ENCODE measurements at places on chromosomes 5 and 9.
A peak's percentile ranks its signal among the peaks of the same experiment; 100 is the strongest.

- peak; percentile 67 for DNase-seq
Measured at GRCh38 chr5:117205894-117206293, 631.3 kb upstream of the SEMA6A start.

DNA sequence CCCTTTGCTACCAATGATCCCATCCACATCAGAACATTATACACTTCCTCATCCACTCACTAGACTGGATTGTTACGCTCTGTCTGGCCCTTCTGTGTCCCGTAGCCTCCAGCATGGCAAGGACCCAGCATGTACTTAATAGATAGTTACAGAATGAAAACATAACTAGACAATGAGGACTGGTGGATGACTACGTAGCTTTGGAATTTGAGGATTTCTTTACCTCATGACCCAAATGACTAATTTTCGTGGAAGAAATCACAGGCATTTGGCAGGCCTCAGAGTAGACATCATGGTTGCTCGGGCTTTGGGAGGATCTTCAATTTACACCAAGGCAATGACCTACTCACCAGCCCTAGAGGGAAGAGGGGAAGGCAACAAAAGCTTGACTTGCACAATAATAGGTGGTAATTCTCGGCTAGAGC is 299.8 kb downstream of the TLE1 start:
- DNase-seq: no peak

GRCh38 chr5:34005211-34005610 is 2.6 kb downstream of the AMACR start:
- DNase-seq: no peak

DNA sequence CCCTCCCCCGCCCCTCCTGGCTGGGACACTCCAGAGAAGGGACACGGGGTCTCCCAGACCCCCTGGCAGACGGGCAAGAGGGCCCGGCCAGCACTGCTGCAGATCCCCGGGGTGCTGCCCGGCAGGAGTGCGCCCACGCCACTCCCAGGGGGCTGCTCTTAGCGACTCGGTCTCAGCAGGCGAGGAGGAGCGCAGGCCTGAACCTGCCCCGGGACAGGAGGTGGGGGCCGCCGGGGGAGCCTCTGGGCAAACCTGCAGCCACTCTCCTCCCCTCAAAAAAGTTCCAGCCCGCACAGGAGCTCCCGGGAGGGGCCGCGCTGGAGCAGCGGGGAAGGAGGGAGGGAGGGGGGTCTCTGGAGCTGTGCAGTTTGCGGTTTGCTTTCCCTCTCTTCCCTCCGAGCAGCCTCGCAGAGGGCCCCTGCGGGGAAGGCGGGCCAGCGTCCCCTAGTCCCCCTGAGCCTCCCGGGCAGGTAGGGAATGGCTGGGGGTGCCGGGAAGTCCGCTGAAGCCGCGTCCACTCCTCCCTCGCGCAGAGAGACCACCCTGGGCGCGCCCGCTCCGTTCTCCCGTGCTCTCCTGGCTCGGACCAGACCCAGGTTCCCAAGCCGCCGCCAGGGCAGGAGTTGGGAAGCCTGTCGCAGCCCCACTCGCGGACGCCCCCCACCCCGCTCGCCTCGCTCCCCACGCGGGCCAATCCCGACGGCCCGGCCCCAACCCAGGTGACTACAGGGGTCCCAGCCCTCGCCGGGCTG is 44.2 kb downstream of the NACC2 start:
- peak; percentile 82 for DNase-seq

DNA sequence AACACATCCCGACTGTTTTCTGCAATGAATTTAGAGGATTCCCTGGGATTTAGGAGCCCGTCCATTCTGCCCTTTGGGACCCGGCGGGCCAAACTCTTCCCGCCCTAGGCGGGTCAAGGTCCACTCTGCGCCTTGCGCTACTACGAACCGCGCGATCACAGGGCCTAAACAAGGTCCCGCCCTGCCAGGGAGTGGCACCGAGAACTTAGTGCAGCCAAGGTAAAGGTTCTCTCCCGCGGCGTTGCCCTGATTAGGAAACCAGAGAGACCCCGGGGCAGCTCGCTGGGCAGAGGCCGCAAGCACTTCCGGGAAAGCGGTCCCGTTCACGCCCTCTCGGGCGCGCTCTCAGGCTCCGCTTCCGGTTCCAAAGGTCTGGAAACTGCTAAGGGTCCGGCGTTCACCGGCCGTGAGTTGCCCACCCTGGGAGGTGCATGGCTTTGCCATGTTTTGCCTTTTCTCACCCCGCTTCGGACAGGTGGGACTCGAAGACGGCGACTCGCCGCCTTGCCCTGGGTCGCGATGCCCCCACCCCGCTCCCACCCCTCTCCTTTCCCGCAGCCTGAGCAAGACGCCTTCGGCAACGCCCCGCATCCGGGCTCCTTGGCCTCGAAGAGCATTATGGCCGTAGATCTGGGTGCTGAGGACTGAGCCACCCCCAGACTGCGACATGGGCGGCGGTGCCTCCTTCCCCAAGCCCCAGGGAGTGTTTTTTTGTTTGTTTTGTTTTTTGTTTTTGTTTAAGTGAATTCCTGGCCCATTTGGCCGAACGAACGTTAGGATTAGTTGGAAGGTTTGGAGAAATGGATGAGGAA is 23.4 kb downstream of the HNRNPK start:
- peak; percentile 72 for DNase-seq

DNA sequence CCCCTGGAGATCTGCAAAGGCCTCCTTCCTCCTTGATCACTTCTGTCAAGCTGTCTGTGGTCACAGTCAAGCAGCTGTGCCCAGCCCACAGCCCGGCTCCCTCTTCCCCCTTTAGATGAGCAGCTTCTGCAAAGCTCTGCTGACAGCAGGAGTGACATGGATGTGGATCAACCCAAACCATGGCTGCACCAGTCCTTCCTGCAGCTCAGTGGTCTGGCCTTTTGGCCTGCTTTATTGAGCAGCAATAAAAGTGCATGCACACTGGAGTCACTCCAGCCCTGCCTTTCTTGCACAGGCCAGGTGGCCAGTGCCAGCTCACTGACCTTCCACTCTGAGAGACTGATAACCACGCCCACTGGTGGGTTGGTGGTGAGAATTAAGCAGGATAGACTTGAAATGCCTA is 91.3 kb upstream of the OTULINL start:
- DNase-seq: no peak

GRCh38 chr9:137639303-137640051 is 20.7 kb downstream of the EHMT1 start:
- DNase-seq: no peak
